NCI-H1694 (cell line): ENCODE measurements at places on chromosomes 16 and 17.

- DNase-seq: no peak
These were observed 3.8 kb downstream of the SF3B3 start for GRCh38 chr16:70527315-70527996.

GRCh38 chr17:66383333-66383732, 80.9 kb downstream of the PRKCA start:
- DNase-seq: no peak

DNA sequence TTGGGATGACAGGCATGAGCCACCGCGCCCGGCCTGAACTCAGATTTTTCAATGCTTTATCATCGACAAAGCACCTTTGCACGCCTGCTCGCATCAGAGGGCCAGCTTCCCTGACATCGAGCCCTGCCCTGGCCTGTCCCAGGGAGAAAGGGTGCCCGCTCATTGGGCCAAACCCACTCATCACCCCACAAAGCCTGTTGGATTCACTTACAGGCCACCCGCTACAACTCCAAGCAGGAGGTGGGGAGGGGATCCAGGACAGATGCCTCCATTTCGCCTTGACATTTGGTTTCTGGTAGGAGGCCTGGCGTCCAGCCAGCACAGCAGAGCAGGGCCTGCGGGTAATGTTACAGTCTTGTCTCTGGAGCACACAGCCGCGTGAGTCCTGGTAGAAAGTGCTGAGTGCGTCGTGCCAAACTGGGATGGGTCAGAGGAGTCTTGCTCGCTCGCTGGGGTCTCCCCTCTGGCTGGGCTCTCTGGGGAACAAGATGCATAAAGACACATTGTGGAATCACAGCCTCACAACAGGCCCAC, 19.8 kb downstream of the SMTNL2 start:
- peak; percentile 94 for DNase-seq

- no peak for DNase-seq
These were observed 198 bp upstream of the SHISA9 start for GRCh38 chr16:12901204-12901596.

GRCh38 chr16:46743232-46743719, 4.9 kb downstream of the MYLK3 start:
- no peak for DNase-seq

GRCh38 chr16:83972256-83973008, 4.4 kb downstream of the NECAB2 start:
- DNase-seq: no peak

DNA sequence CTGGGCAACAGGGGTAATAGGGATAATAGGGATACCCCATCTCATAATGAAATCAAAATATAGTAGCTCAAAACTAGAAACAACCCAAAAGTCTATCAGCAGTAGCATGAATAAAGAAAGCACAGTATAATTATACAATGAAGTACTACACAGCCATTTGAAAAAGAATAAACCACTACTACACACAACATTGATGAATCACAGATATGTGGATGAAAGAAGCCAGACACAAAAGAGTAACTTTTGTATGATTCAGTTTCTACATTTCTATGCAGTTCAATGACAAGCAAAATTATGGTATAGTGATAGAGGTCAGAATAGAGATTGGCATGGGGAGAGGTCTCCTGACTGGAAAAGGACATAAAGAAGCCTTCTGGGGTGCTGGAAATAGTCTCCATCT, 2.8 kb upstream of the HOXB13 start:
- no peak for DNase-seq
